ENCODE measurements at places on chromosomes 7 and 10. TPM values are rescaled to one million over a fixed set of nuclear protein-coding genes. Genes with fewer than 3 reads are reported as not detected.
A peak's percentile ranks its signal among the peaks of the same experiment; 100 is the strongest.

DNA sequence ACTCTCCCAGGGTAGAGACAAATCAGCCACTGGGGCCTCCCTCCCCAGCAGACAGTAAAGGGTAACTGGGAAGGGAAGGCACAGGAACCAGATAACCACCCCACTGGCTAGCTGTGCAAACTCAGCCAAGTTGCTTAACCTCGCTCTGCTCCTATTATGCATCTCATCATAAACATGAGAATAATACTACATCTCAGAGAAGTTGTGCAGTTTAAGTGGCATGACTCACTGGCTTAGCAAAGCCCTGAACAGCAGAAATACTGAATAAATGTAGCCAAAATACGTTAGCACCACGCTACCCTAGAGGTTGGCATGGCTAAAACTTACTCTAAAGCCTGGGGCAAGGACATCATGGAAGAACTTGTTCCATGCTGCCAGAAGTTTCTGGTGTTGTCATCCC, 128.1 kb upstream of the ANK3 start:
- no peak for DNase-seq

UCMA gene
- total RNA-seq = not detected

- no peak for DNase-seq
These were observed 23.2 kb downstream of the CDK1 start for GRCh38 chr10:60801522-60801921.

- no peak for DNase-seq
These were observed 2.4 kb downstream of the CYP2E1 start for GRCh38 chr10:133529576-133529946.

DNA sequence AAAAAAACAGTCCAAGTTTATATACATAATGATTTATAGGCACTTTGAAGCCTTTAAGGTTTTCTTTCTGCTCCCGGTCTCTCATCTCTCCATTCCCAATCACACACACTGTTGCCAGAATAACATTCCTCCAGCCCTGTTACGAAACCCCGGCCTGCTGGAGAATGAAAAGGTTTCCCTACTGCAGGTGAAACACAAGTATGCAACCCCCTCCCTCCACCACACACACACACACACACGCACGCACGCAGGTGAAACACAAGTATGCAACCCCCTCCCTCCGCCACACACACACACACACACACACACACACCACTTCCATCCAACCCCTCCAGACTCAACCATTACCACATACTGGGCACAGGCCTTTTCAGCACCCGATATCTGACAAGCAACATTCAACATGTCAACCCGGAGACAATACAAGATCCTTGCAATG, 87.5 kb downstream of the PARD3 start:
- DNase-seq = no peak

LRGUK gene
- total RNA-seq = 0.96 TPM

DNA sequence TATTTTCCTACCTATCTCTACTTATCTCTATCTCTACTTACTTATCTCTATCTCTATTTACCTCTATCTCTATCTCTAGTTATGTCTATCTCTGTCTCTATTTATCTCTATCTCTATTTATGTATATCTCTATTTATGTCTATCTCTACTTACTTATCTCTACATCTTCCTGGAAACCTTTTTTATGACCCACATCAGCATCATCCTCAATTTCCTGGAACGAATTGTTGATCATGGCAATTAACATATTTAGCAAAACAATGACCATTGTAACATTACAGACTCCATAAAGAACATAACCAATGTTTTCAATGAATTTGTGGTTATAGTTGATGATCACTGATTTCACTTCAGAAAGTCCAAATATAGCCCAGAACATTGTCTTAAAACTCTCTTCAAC, 18.3 kb downstream of the GIMAP6 start:
- DNase-seq = no peak

DNA sequence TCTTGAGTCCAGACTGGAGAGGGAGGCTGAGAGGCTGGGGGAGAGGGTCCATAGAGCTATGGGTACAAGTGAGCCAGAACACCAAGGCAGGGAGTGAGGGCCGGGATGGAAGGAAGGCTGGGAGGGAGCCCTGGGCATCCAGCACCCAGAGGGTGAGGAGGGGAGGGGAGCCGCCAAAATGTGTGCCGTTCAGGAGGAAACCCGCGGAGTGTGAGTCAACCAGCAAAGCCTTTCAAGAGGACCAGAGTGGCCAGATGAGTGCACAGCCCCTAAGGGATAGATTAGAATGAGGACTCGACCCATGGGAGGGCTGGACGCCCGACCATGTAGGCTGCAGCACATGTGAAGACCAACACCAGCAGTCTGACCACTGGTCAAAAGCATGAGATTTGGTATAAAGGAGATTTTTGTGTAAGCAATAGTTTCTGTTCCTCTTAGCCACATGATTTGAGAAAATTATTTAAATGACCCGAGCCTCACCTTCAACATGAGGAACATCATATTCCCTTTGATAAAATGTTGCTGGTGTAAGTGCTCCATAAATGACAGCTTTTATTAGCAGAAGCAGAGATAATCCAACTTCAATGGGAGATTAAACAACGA, 179.7 kb upstream of the GRB10 start:
- DNase-seq = no peak

- DNase-seq = peak; percentile 21
These were observed 142.2 kb downstream of the EMX2 start for GRCh38 chr10:117684672-117685211.

ANXA8 gene
- 29.4 TPM for total RNA-seq

GNGT1 gene
- not detected for total RNA-seq

DNA sequence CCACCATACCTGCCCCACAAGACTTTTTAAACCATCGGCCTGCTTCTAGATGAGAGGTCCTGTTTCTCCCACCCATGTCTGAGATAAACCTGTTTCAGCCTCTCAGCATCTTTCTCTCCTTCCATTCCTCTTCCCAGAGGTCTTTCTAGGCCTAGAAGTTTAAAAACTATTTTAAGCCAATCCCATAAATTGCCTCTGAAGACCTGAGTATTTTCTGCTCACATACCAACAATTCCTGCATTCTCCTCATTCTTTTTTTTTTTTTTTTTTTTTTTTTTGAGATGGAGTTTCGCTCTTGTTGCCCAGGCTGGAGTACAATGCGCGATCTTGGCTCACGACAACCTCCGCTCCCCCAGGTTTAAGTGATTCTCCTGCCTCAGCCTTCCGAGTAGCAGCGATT, 262.9 kb upstream of the AUTS2 start:
- DNase-seq = no peak

DNA sequence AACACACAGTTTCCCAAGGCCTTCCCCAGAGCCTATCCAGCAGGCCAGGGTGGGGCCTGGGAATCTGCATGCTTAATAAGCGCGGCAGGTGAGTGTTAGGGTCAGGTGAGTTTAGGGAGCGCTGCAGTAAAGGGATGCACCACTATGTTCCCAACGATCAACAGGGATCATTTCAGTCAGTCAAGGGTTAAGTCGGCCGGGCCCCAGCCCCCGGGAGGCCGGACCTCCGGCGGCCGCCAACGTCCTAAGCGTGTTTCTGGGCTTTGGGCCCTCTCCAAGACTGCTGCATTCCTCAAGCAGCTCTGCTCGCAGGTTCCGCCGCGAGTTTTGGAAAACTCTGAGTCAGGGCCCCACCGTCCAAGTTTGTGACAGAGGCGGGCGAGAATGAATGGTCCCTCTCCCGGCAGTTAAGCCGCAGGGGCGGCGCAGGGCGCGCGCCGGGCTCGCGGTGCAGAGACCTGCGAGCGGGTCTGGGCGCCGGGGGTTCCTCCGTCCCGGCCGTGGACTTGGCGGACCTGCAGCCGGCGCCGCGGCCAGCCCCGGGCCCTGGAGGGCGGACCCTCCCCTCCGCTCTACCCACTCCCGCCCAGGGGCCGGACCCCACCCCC, 81.6 kb downstream of the ARHGAP22 start:
- peak; percentile 28 for DNase-seq

GRCh38 chr10:92747600-92747999, 57.8 kb downstream of the HHEX start:
- DNase-seq = no peak

- no peak for DNase-seq
These were observed 76.6 kb downstream of the SLC16A9 start for GRCh38 chr10:59633063-59633462.

CCDC3 gene
- 13.0 TPM for total RNA-seq

DNA sequence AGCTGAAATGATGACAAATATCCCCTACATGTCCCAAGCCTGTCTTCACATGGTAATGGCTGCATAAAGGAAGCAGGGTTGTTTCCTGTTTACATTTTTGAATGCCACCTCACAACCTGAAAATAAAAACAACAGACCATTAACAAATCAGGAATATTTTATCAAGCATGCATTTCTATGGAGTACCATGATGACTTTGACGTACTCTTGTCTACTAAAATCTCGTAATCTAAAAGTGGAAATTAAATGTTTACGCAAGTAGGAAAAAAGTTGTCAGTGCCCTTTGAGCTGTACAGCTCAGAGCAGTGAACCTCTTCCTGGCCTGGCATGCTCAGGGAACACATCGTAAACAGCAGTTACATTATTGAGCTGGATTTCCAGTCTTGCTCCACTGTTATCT, 194.1 kb downstream of the INHBA start:
- DNase-seq = no peak

ZSWIM8 gene
- 84.2 TPM for total RNA-seq

DNA sequence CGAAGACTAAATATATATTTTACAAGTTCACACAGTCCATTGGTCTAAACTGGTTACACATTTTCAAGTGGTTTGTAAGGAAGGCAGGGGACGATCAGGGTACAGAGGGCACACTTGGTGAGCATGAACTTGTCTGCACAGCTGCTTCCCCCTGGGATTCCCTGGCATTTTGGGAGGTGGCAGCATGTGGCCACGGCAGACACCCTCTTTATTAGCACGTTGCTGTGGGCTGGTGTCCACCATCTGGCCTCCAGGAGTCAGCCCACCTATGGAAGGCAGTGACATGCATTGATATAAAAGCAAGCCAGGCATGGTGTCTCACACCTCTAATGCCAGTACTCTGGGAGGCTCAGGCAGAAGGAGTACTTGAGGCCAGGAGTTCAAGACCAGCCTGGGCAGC, 350.2 kb downstream of the TYW1 start:
- no peak for DNase-seq

ASB10 gene
- total RNA-seq = not detected

SLC39A12 gene
- under 0.01 TPM for total RNA-seq

- no peak for DNase-seq
These were observed 1.1 kb upstream of the TNS3 start for GRCh38 chr7:47582764-47583738.

DNA sequence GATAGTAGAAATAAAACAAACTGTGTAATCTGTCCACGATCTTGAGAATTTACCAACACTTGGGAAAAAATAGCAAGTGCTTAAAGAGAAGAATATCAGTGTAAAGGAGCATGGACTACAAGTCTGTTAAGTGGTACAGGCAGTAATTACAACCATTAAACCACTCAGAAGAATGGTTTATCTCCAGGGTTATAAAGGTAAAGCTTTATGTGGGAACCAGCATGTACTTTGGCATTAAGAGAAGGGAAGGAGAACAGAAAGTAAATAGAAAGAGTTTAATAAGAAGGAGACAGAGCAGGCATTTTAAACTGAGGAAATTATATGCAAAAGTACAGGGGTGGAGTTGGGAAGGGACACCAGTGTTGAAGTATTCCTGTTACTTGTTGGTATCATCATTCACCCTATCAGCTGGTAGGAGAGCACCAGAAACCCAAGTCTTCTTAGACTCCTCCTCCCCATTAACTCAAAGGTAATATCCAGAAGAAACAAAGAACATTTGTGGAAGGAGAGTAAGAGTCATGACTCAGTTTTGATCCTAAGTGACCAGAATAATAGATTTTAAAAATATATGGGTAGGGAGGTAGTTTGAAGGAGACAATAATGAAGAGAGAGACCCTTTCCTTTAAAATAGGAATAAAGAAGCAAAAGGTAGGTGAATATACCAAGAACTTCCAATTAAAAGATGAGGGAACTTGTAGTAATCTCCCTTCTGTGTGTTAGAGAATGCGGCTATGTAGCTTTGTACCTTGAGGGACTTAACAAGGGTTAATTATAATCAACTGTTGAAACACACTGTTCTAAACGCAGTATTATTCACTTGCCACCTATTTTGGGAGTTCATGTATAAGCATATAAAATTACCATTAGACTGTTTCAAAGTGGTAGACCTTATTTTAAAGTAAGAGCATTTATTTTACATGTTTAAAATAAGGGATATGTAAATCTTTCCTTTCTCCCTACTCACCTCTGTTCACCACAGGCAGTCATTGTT, 92.1 kb upstream of the STRIP2 start:
- DNase-seq = no peak

GRCh38 chr7:2558629-2559282, at the start of gene IQCE:
Gene IQCE, plus strand, starts transcription at chr7:2558979. Its CDS starts 203 bp downstream, at chr7:2559182.
- DNase-seq = peak; percentile 94

GRCh38 chr10:107826171-107826570, 661.7 kb upstream of the SORCS1 start:
- DNase-seq = no peak

DNA sequence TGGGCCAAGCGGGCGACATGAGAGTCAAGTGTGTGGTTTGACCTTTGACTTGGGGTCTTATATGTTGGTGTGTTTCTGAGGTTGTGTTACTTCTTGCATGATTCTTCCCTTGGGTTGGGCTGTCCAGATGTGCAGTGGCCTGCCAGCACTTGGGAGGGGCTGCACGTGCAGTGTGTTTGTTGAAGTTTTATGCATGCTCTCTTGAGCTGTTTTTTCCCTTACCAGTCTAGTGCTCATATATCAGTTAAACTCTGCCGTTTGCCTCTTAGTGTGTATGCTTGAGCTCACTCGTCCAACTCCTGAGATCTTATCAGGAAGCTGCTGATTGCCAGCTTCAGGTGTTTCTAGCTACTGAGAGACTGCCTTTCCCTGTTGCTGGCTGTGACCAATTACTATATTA, 23.1 kb downstream of the SP4 start:
- DNase-seq = no peak

GRCh38 chr10:78787125-78787524, 281.6 kb upstream of the ZMIZ1 start:
- no peak for DNase-seq

DNA sequence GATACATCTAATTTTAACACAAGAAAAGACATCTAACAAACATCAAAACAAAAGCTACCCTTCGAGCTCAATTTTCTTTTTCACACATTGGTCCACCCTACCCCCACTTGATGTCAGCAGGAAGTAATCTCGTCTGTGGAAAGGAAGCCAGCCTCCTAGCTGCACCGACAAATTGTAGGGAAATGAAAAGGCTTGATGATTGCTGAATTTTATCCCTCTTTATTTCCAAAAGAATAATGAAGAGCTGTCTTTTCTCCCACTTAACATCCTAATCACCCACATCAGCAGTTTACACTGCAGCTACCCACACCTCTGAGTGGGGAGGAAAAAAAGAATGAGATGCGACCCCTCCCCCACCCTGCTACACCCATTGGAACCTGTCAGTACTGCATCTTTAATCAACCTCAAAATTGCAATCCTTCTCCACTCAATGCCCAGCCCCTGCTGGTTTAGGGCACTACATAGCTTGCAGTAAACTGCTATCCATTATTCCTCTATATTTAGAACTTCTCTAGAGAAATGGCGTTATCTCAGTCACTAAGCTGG, 10.6 kb upstream of the CPVL start:
- no peak for DNase-seq

- DNase-seq = peak; percentile 7
These were observed 14.4 kb upstream of the SPRN start for GRCh38 chr10:133438711-133439273.
